ENCODE measurements at places on chromosomes 5 and 9.

GRCh38 chr9:4111233-4112008, 188.4 kb downstream of the GLIS3 start:
- peaks cover 3% of the 10 kb centered on the region for H3K27me3 ChIP-seq
- no peak overlapping the region for H3K27ac ChIP-seq
- no peak overlapping the region for H3K4me3 ChIP-seq

DNA sequence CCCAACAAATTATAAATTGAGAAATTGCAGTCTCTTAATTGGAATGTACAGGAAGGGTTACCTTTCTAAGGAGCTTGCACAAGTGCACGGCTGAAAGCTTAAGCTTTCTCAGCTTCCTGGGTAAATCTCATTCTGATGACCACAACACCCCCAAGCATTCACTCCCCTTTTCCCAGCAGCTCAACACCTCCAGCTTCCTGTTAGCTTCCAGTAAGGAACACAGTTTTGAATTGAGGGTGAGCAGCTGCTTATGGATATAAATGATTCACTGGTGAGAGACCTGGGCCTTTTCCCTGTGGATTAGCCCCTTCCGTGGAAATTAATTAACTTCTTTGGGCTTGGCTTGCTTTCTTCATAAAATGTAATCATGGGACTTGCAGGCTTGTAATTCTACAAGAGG, 101.2 kb downstream of the SLC28A3 start:
- no peak for DNase-seq
- no peaks in the 10 kb centered on the region for H3K4me1 ChIP-seq
- no peak overlapping the region for H3K4me3 ChIP-seq
- peaks cover 5% of the 10 kb centered on the region for H3K27me3 ChIP-seq

- no peaks in the 10 kb centered on the region for H3K27me3 ChIP-seq
- H3K27ac ChIP-seq = no peak overlapping the region
- H3K4me3 ChIP-seq = no peak overlapping the region
- no peak for DNase-seq
Observed at GRCh38 chr9:134605351-134605965, 36.1 kb upstream of the COL5A1 start.

- no peak overlapping the region for H3K4me3 ChIP-seq
- no peak for DNase-seq
- no peak overlapping the region for H3K27ac ChIP-seq
- H3K36me3 ChIP-seq = no peaks in the 10 kb centered on the region
- H3K27me3 ChIP-seq = no peaks in the 10 kb centered on the region
- no peaks in the 10 kb centered on the region for H3K4me1 ChIP-seq
Observed at GRCh38 chr5:11609570-11610303, 294.5 kb downstream of the CTNND2 start.

- H3K36me3 ChIP-seq = no peaks in the 10 kb centered on the region
- no peaks in the 10 kb centered on the region for H3K27me3 ChIP-seq
Observed at GRCh38 chr9:90198956-90199355, 443.7 kb downstream of the DIRAS2 start.

GRCh38 chr5:105508519-105508918, 1945.9 kb upstream of the NUDT12 start:
- no peak for DNase-seq
- H3K27me3 ChIP-seq = no peaks in the 10 kb centered on the region
- H3K27ac ChIP-seq = no peak overlapping the region
- H3K36me3 ChIP-seq = no peaks in the 10 kb centered on the region

DNA sequence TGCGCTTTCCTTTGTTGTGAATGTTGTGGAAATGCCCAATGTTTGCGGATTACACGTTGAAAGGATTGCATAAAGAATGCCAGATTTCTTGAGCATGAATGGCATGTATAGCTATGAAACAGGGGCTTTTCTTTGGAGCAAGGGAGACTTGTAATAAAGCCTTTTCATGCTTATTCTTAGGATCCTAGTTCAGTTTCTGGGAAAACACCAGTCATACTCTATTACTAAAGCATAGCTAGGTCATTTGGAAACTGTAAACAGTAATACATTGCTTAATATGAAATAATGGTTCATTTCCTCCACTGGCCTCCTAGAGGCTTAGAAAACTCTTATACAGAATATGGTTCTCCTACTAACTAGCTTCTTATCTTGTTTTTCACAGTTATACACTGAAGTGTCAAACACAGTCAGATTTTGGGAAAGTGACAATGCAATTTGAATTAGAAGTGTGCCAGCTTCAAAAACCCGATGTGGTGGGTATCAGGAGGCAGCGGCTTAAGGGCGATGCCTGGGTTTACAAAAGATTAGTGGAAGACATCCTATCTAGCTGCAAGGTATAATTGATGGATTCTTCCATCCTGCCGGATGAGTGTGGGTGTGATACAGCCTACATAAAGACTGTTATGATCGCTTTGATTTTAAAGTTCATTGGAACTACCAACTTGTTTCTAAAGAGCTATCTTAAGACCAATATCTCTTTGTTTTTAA, 104.2 kb downstream of the MELK start:
- no peak overlapping the region for H3K27ac ChIP-seq
- no peaks in the 10 kb centered on the region for H3K4me1 ChIP-seq
- no peaks in the 10 kb centered on the region for H3K27me3 ChIP-seq
- H3K36me3 ChIP-seq = peaks cover 73% of the 10 kb centered on the region

DNA sequence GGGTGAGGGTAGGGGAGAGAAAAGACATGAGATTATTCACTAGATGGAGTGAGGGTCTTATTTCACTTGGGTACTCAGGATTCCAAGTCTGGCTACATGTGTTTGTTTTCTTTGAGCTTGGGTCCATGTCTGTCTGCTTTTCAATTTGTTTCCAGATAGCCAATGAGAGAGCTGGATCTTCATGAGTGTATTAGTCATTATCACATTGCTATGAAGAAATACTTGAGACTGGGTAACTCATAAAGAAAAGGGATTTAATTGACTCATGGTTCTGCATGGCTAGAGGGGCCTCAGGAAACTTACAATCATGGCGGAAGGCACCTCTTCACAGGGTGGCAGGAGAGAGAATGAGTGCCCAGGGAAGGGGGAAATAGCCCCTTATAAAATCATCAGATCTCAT, 196.8 kb upstream of the TRIM32 start:
- no peak overlapping the region for H3K27ac ChIP-seq
- H3K36me3 ChIP-seq = no peaks in the 10 kb centered on the region
- no peak overlapping the region for H3K4me3 ChIP-seq
- DNase-seq = no peak
- no peaks in the 10 kb centered on the region for H3K4me1 ChIP-seq

DNA sequence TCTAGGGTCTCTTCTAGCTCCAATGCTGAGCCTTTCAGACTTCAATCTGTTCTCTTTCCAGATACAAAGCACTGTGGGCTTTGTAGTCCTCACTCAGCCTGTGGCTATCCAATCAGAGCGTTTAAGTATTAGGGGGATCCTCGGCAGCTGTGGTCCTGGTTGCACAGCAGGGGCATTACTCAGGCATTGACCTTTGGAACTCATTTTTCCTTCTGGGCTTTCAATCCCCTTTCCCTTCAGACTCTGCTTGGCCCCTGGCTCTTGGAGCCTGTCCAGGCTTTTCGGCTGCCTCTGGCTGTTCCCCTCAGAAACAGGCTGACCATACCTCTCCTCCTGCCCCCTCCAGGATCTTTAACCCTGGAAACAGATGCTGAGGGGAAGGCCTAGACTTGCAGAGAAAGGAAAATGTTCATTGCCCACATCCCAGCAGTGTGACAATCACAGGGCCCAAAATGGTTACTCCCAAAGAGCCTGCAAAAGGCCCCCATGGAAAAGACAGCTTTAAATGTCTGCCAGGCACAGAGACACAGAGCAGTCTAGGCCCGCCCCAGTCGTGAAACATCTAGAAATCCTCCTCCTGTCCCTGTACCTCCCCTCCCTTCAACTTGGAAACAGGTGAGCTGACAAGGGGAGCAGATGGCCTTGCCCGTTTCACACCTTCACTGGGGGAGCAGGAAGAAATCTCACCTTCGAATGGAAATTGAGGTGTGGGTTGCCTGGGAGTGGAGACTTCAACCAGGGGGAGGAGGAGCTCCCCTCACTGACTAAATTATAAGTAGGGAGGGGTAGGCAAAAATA, 13.7 kb downstream of the C1QTNF2 start:
- no peaks in the 10 kb centered on the region for H3K4me1 ChIP-seq
- no peak for DNase-seq
- H3K27ac ChIP-seq = no peak overlapping the region
- no peak overlapping the region for H3K4me3 ChIP-seq
- H3K27me3 ChIP-seq = no peaks in the 10 kb centered on the region
- no peaks in the 10 kb centered on the region for H3K36me3 ChIP-seq

DNA sequence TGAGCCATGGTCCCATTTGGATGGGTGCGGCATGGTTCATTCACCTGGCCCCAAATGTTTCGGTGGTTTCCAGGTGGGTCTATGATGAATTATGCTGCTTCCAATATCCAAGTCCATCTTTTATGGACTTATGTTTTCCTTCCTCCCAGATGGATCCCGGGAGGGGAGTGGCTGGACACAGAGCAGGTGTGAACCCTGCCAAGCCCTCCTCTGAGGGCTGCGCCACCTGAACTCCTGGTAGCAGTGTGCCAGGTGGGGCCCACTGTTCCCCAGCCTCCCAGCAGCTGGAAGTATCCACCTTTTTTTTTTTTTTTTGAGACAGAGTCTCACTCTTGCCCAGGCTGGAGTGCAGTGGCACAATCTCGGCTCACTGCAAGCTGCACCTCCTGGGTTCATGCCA, 42.9 kb downstream of the WNK2 start:
- H3K27ac ChIP-seq = no peak overlapping the region
- H3K27me3 ChIP-seq = no peaks in the 10 kb centered on the region
- no peak overlapping the region for H3K4me3 ChIP-seq
- H3K4me1 ChIP-seq = no peaks in the 10 kb centered on the region
- no peak for DNase-seq
- no peaks in the 10 kb centered on the region for H3K36me3 ChIP-seq

DNA sequence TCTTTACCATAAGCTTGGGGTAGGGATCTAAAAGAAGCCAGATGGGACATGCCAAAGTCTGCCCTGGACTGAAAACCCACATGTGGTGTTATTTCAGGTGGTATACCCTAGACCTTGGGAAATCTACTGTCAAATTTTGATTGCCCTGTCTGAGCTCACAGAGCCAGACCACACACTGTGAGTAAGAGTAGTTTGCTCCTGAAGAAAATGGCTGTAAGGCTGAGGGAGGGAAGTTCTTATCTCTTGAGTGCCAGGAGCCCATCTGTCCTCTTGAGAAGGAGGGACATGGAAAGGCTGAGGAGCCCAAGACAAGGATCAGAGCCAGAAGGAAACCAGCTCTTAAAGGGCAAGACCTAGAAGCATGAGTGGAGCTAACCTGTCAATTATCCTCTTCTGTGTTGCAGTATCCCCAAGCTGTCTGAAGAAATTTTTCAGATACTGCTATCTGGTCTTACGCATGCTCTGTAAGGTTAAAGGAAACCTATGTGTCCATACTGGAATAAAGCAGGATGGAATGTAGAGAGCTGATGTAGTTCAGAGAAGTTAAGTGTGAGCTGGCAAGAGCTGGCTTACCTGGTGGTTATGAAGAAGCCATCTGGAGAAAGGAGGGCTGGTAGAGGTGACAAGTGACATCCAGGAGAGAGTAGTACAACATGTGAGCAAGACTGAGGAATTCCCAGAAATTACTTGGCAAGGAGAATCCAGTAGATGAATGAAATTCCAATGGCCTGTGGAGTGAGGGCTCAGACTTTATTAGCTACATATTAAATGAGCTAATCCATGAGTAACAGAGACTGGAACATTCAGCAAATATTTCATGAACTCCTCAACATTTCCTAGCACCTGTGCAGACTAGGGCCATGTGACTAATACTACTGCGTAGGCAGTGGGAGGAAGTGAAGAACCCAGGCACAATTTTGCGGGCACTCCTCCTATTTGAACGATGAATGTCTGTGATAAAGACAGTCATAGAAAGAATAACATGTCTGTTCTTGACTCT, 389.1 kb upstream of the KIF2A start:
- no peak for DNase-seq
- no peaks in the 10 kb centered on the region for H3K36me3 ChIP-seq
- H3K27me3 ChIP-seq = peaks cover 4% of the 10 kb centered on the region
- H3K4me1 ChIP-seq = no peaks in the 10 kb centered on the region
- no peak overlapping the region for H3K27ac ChIP-seq
- no peak overlapping the region for H3K4me3 ChIP-seq

- H3K4me3 ChIP-seq = no peak overlapping the region
- DNase-seq = no peak
- H3K4me1 ChIP-seq = peaks cover 19% of the 10 kb centered on the region
Observed at GRCh38 chr5:66553368-66553912, 42.8 kb upstream of the MAST4 start.

GRCh38 chr9:89486681-89487080, 11.2 kb downstream of the SEMA4D start:
- H3K4me3 ChIP-seq = no peak overlapping the region
- peaks cover 85% of the 10 kb centered on the region for H3K4me1 ChIP-seq
- peak overlapping the region; percentile 12 for H3K27ac ChIP-seq
- H3K36me3 ChIP-seq = peaks cover 54% of the 10 kb centered on the region
- H3K27me3 ChIP-seq = no peaks in the 10 kb centered on the region

- H3K4me1 ChIP-seq = peaks cover 9% of the 10 kb centered on the region
- no peak overlapping the region for H3K27ac ChIP-seq
- DNase-seq = peak; percentile 55
- no peak overlapping the region for H3K4me3 ChIP-seq
- no peaks in the 10 kb centered on the region for H3K36me3 ChIP-seq
Observed at GRCh38 chr5:8184455-8185063, 315.6 kb downstream of the MTRR start.

DNA sequence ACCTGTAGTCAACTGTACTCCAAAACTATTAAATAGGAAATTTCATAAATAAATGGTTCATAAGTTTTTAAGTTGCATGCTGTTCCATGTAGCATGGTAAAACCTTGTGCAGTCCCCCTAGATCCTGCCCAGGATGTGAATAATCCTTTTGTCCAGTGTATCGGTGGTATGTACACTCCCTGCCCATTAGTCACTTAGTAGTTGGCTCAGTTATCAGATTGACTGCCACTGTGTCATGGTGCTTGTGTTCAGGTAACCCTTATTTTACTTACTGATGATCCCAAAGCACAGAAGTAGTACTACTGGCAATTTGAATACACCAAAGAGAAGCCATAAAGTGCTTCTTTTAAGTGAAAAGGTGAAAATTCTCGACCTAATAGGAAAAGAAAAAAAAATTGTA, 134.2 kb downstream of the RNF180 start:
- no peaks in the 10 kb centered on the region for H3K36me3 ChIP-seq
- H3K4me3 ChIP-seq = no peak overlapping the region
- H3K27me3 ChIP-seq = no peaks in the 10 kb centered on the region
- H3K4me1 ChIP-seq = no peaks in the 10 kb centered on the region
- DNase-seq = no peak
- no peak overlapping the region for H3K27ac ChIP-seq

DNA sequence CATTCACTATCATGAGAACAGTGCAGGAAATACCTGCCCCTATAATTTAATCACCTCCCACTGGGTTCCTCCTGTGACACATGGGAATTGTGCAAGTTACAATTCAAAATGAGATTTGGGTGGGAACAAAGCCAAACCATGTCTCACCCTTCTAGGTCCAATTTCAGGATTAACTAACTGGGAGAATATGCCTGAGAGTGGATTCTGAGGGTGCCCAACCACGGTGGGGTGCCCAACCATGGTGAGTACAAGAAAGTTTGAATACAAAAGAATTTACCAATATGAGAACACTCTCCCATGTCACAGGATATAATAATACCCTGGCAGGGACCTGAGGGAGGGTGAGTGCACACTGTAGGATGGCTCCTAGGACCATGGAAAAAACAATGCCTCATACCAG, 17.2 kb upstream of the GDA start:
- no peak overlapping the region for H3K4me3 ChIP-seq
- H3K27me3 ChIP-seq = no peaks in the 10 kb centered on the region
- no peaks in the 10 kb centered on the region for H3K36me3 ChIP-seq
- no peaks in the 10 kb centered on the region for H3K4me1 ChIP-seq
- no peak overlapping the region for H3K27ac ChIP-seq
- no peak for DNase-seq
